ENCODE measurements at places on chromosomes 11 and 22.
A peak's percentile ranks its signal among the peaks of the same experiment; 100 is the strongest.

DNA sequence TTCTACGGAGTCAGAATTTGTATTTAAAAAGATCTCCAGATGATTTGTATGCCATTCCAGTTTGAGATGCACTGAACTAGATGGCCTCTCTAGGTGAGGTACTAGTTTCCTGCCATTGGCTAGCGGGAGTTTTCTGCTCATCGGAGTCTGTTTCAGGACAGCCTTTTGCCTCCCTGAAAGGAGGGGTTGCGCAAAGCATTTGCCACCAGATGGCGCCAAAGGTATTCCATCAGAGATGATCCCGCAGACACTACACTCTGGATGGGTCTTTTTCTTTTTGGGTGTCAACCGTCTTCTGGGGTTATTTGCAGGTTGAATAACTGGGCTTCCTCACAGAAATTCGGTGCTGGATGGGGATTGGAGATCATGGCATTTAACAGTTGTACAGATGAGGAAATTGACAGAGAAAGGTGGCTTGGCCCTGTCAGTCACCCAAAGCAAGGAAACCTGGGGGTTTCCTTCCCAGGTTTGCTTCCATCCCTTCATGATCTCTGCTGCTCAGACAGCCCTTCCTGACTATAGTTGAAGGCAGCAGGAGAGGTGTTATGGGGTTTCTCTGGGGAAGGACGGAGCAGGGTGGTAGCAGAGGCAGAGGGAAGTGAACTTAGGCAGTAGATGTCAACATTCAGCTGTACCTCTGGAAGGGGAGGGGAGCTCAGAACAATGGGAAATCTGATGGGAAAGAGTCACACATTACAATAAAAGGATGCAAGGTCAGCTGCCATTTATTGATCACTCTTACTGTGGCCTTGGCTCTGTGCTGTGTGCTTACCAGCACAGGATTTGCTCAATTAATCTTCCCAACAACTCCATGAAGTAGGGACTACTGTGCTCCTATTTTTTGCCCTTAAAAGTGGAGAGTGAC is 81.6 kb downstream of the CCDC81 start:
- DNase-seq = peak; percentile 87

DNA sequence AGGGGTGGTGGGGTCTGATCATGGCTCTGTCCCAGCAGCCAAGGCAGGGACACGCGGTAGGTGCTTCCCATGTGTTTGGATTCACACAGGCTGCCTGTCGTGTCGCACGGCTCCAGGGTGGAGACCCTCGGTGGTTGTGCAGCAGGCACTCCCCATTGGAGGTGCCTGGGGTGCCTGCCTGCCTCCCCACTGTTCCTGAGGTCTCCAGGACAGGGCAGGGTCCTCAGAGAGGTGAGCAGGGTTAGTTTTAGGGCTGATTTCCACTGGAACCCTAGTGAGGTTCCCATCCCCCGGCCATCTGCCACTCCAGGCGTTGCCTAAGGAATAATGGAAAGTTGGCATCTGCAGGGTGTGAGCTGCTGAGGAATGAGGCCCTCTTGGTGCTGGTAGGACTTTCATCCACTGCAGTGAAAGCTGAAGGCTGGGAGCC is 32.3 kb downstream of the OSBPL5 start:
- DNase-seq = no peak

GRCh38 chr11:73270016-73270854 is 1.9 kb upstream of the P2RY6 start:
- no peak for DNase-seq

DNA sequence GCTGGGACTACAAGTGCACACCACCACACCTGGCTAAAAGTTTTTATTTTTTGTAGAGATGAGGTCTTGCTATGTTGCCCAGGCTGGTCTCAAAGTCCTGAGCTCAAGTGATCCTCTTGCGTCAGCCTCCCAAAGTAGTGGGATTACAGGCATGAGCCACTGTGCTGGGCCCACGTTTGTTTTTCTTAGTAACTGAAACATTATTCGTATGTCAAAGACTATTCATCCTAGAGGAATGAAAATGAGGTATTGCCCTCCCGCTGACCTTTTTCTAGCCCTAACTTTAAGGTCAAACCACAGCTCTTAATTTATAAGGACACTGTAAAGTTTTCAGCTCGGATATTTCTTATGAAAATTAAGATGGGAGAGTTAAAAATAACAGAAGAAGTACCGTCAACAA is 33.2 kb upstream of the PAX6 start:
- no peak for DNase-seq

DNA sequence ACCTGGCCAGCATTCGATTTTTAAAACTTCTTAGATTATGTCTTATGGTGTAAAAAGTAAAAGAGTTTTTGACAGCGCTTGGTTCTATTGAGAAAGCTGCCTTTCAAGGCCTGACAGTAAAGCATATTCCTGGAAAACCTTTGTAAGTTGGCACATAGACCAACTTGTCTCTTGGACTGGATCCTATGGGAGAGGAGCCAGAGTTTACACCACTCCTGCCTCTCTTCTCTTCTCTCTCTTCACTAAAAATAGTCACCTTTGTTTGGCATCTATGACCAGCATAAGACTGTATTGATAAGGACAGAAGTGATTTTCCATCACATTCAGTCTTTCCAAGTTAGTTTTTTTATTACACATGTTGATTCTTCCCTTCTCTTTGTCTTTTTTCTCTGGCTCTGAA is 33.7 kb downstream of the CSRP3 start:
- DNase-seq = no peak

DNA sequence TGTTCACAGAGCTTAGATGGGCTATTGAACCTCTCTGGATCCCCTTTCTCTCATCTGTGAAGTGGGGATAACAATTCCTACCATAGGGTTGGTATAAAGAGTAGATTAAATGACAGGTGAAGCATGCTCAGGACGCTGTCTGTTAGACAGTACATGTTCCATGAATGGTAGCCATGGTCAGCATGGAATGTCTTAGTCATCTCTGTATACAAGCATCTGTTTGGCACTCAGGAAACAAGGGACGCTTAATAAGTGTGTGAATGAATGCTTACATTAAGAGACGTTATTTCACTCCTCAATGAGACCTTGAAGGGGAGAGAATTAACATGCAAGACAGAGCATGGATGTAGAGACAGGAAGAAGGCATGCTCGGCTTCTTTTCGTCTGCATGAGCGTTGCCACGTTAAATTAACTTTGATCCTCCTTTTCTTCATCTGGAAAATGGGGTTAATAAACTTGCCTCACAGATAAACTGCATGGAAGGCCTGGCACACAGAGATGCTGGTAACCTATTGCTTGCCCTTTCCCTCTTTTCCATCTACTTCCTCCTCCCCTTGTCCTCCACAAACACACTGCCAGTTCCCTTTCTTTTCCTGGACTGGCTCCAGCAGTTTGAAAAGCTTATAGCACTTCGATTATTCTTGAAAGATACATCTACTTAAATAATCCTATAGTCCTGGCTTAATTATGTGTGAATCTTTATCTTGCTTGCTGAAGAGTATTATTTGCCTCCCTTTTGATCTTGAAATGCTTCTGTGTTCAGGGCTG is 267.2 kb upstream of the MTNR1B start:
- no peak for DNase-seq

DNA sequence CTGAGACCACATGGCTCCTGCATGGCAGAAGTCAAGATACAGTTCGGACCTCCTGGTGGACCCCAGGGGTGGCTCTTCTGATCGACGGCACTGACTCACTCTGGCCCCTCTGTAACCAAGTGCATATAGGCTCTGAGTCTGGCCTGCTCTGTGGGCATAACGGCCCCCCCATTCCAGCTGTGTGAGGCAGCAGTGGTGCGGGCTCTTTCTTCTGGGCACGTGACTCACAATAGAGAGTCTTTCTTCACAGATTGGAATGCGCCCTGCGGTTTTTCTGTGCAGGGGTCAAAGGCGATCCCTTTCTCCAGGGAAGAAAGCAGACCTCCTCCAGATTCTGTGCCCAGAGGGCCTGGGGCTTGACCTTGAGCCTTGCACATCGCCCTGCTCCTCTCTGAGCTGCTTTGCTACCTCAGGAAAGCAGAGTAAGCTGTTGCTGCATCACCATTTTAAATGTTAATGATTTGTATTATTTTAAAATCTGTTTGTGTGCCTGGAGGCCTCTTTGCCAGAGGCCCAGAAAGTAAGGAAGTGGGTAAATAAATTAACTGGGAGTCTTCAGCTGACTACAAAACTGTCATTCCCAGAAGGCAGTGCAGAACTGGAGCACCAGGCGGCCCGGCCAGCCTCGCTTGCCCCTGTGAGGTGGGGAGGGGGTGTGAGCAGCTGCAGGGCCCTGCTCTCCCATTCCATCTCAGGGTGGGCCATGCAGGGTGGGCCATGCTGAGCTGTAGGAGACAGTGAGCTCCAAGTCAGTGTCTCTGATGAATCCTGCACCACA is 199.0 kb downstream of the GRIK4 start:
- no peak for DNase-seq

DNA sequence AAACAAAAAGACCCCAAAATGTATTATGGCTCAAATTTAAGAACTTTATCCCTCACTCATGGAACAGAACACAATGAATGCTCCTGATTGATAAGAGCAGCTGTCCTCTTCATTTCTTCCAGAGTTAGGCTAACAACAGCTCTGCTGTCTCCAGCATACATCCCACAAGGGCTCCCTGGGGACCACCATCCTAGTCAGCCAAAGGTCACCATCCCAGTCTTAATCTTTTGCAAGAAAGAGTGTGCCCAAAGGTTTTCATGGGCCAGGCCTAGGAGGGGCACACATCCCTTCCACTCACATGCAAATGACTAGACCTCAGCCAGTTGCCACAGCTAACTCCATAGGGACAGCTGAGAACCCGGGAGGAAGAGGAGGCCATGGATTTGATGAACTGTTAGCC is 555.3 kb downstream of the BUD13 start:
- no peak for DNase-seq

- no peak for DNase-seq
Measured at GRCh38 chr11:17861036-17861755, 126.6 kb downstream of the KCNC1 start.

DNA sequence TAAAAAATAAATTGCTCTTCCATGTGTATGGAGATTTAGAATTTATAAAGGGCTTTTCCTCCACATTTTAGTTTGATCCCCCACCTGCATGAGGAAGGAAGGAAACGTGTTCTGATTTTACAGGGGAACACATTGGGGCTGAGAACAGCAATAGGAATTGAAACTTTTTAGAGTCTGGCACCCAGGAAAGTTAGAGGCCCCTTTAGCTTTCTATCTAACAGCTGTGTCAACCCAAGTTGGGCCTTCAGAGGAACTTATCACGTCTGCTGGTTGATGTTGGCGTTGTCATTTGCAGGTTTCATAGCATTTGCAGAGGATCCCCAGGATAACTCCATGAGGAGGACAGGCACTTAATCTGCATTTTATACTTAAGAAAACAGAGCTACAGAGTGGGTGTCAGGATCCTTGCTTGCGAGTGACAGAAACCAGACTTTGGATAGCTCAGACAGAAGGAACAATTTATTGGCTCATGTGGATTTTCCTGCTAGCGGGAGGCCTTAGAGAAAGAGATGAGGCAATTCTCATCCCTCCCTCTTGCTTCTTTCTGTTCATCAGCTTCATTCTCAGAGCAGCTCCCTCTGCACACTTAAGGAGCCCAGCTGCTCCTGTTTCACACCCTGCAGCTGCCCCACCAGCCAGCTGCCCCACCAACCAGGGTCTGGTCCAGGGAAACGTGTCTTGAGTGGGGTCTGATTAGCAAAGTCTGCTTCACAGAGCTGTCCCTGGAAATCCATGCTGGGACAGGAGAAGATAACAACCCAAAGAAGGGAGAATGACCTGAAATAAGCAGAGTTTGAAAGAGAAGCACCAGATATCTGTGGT is 92.5 kb upstream of the OR4B1 start:
- DNase-seq = no peak

GRCh38 chr11:120115272-120116000 is 22.5 kb downstream of the TRIM29 start:
- DNase-seq = no peak

DNA sequence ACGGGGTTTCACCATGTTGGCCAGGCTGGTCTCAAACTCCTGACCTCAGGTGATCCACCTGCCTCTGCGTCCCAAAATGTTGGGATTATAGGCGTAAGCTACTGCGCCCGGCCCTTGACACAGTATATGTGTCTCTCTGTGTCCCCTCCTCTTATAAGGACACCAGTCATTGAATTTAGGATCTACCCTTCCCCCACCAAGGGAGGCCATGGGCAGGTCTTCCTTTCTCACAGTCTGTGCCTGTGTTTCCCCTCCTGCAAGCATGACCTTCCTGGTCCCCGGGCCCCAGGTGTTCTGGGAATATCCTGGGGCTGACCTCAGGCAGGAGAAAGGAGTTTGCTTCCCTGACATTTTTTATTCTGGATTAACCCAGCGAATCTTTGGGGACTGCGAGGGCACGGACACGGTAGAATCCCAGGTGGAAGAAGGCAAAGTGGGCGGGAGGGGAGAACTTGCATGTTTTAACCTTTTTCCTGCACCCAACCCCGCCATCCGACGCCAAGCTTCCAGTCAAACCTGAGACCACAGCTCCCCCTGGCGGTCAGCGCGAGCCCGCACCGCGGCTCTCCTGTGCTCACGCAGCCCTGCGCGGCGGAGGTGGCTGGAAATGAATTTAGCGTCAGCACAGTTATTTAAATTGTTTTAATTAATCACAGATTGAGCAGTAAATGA is 42.1 kb upstream of the ISX start:
- peak; percentile 71 for DNase-seq

GRCh38 chr11:34339149-34340064 is 18.4 kb downstream of the ABTB2 start:
- no peak for DNase-seq

- no peak for DNase-seq
Measured at GRCh38 chr11:122313581-122313980, 197.6 kb upstream of the BLID start.
